ENCODE measurements at places on chromosomes 11 and 22.

DNA sequence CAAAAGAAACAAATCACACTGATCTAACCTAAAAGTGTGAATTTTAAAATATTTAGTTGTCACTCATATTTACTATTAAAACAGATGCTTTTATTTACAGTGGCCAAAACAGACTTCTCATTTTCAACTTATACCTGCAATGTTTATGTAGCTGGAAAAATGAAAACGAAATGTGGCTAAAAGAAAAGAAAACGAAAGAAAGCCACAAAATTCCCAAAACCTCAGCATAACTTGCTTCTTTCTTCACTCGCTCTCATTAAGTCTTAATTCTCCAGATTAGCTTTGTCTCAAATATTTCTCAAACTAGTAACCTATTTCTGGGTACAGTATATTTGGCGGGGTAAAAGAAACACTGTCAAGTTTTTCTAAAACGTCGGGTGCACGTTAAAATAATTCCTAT lies 693 bp downstream of the CSTF3 start:
- DNase-seq = no peak

GRCh38 chr11:88535916-88536547 lies 198.5 kb upstream of the CTSC start:
- DNase-seq = no peak

- no peak for DNase-seq
Measured at GRCh38 chr11:110123003-110123402, 29.8 kb downstream of the ZC3H12C start.

- DNase-seq = no peak
Measured at GRCh38 chr11:12506404-12506921, 129.1 kb downstream of the PARVA start.

DNA sequence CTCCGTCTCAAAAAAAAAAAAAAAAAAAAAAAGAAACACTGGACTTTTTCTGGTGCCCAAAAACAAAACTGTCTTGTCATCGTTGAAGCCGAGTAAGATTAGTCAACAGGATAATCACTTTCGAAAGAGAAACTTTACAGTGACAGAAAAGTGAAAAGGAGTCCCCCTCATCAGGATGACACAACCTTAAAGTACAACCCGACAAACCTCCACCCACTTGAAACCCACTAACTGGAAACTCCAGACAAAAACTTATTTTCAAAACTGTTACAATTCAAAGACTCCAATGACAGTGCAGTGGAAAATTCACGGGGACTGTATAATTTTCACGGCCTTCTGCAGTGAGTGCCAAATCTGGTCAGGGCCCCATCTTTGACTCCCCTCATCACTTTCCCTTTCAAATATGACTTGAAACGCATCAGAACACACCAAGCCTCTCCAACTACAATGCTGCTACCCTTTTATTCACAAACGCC lies 1.3 kb downstream of the DENND5A start:
- DNase-seq = peak; percentile 54

DNA sequence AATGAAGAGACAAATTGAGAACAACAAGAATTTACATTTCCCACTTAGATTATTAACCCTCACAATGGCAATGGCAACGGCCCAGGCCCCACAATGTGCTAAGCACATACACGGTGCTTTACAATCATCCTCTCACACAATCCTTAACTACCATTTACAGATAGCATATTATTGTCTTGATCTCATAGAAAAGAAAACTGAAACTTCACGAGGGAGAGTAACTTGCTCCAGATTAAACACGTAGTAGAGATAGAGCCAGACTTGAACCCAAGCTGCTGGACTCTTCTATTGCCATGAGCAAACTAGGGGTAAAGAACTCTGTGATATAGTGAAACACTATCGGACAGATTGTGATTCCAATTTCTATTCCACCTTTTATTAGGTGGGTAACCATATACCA lies 665.1 kb downstream of the DLG2 start:
- no peak for DNase-seq

GRCh38 chr11:30585125-30585891 lies 845 bp downstream of the MPPED2 start:
- DNase-seq = no peak

DNA sequence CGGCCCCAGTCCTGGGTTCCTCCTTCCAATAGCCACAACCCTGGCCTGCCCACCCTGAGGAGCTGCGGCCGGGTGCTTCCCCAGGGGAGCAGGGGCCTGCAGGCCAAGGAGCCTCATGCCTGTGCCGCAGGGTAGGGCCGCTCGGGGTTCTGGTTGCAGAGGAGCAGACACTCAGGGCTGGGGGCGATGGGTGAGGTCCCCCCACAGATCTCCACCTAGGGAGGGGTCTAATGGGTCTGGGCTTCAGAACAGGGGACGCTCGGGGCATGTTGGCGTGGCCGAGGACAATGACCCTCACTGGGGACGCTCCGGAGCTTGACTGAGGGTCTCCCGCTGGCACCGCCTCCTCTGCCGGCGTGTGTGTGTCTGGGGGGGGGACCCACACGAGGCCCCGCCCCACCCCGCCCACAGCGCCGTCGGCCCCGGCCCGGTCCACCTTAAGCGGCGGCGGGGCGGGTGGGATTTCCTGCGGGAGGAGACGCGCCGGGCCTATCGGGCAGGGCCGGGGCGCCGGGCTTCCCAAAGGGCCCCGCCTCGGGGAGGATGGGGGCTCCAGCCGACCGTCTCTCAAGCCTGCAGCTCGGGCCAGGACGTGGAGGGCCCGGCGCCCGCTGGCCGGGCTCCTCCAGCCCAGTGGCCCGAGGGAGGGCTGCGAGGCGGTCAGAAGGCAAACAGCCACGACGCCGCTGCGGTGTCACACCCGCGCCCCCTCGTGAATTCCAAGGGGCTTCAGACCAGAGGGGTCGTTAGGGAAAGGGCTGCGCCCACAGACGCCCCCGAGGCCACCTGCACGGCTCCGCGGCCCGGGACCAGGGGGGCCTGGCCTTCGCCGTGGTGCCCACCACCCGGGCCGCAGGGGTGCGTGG lies 640 bp upstream of the ZDHHC8 start:
- peak; percentile 82 for DNase-seq

GRCh38 chr22:39429916-39430575 lies 26.8 kb upstream of the MGAT3 start:
- no peak for DNase-seq

DNA sequence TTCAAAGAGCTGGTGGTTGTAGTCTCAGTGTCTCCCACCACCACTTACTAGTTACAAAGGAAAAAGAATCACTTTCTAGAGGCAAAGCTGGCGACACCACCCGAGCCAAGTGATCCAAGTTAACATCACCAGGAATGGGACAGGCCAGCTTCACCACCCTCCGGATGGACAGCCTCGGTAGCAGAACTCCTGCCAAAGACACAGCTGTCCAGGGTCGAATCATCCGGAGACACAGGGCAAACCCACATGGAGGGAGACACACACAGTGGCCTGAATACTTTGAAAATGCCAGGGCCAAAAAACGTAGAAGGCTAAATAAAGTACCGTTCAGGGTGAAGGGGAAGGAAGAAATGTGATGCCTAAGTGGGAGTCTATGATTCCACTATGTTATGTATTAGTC lies 33.1 kb downstream of the KCNQ1 start:
- DNase-seq = no peak

GRCh38 chr11:95267601-95268213 lies 36.7 kb upstream of the SESN3 start:
- no peak for DNase-seq

GRCh38 chr11:350723-351255 lies 18.5 kb upstream of the B4GALNT4 start:
- DNase-seq = no peak

GRCh38 chr11:18726040-18726439 lies at the start of gene IGSF22:
Gene IGSF22 (minus strand): TSS chr11:18726188. CDS start chr11:18724236, 1,952 bp downstream.
- DNase-seq = no peak

DNA sequence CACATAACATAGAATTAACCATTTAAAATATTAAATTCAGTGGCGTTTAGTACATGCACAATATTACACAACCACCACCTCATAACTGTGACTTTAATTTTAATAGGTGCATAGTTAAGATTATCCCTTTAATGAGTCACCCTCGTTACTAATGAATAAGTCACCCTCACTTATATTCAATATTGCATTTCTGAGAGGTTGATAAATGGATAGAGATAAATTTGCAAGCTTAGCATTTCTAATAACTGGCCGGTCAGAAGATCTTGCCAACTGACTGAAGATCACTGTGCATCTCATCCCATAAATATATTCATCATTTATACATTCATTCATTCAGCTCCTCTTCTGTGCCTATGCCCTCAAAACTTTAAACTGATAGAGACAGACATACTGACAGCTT lies 243.7 kb downstream of the TTC28 start:
- no peak for DNase-seq

DNA sequence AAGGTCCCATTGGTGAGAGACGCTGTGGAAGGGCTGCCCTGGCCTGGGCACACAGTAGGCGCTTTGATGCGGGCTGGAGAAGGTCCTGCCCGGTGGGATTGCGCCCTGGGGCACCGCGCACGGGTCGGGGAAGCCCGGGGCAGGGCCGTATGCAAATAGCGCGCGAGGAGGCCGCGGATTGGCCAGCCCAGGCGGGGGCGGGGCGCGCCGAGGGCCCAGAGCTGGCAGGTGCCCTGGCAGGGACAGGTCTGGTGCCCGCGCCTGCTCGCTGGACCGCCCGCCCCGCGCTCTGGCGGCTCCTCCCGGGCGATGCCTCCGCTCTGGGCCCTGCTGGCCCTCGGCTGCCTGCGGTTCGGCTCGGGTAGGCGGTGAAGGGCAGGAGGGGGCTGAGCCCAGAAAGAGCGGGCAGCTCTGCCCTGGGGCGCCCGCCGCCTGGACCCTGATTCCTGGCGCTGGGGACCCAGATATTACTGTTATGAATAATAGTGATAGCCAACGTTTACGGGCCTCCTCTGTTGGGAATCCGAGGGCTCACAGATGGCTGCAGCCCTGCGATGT lies at the start of gene UPK3A:
Gene UPK3A (plus strand): TSS at position 245 of the 558 bp plus-strand sequence. CDS start 65 bp downstream, at position 310.
- DNase-seq = peak; percentile 57

DNA sequence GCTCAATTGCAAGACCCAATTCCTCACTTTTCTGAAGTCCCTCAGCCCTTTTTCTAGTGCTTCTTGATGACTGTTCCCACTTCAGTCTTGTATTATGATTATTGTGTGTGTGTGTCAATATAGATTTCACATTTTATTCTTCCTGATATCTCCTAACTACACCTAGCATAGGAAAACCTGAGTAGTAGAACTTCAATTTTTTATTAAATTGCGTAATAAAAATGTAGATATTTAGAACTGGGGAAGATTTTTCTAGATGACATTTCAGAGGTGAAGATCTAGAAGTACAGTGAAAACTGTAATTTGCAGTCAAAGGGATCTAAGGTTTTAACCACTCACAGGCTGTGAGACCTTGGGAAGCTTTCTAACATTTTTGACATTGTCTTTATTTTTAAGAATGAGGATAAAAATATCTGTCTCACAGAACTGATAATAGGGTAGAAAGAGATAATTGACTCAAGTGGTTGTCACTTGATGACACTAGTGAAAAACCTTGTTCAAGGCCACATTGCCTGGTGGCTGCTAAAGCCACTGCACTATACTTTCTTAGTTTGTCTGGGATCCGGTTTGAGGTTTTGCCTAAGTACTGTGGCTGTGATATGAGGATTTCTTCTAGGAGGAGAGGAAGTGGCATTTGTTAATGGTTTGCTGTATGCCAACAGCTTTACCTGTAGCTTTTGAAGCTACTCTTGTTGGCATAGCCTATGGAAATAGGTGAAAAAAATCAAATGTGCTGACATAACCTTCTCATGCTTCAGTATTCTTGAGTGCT lies 32.2 kb upstream of the SESN3 start:
- no peak for DNase-seq

GRCh38 chr11:31786996-31787685 lies 24.0 kb downstream of the PAX6 start:
- DNase-seq = no peak

- DNase-seq = no peak
Measured at GRCh38 chr11:11505190-11505589, 116.6 kb downstream of the GALNT18 start.

DNA sequence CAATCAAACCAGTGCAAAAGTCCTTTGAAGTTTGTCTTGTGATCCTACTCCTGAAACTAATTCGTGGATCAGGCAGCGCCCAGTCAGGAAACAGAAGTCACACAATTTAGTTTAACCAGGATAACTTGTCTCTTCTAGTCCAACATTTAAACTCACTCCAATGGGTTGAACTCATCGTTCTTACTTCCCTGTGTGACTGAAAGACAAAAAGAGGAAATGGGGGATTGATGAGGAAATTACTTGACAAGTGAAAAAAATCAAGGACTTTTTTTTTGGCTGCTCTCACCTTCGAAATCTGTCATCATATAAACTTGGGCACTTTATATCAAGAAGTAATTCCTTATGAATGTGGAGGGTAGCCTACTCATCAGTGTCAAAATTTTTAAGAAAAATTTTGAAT lies 78.4 kb downstream of the HSD17B12 start:
- no peak for DNase-seq

- DNase-seq = no peak
Measured at GRCh38 chr22:43666457-43666856, 145.6 kb downstream of the EFCAB6 start.

- no peak for DNase-seq
Measured at GRCh38 chr11:26949846-26950245, 44.1 kb upstream of the FIBIN start.

- DNase-seq = no peak
Measured at GRCh38 chr22:25091458-25091857, 108.2 kb upstream of the CRYBB3 start.

DNA sequence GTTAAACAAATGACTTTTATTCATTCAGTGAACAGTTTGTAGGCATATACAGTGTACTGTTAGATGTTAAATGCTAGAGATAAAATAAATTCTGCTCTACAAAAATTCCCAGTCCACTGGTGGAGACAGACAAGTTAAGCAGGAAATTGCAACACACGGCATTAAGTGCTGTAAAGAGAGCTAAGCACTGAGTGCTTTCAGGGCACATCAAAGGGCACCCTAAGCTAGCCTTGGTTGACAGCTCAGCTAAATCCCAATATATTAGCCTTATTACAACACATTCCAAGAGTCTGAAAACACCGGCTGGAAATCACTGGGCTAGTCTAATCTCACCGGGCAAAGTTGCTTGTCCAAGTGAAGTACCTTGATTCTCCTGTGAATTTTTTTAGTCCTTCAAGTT lies 55.1 kb downstream of the NOX4 start:
- no peak for DNase-seq

DNA sequence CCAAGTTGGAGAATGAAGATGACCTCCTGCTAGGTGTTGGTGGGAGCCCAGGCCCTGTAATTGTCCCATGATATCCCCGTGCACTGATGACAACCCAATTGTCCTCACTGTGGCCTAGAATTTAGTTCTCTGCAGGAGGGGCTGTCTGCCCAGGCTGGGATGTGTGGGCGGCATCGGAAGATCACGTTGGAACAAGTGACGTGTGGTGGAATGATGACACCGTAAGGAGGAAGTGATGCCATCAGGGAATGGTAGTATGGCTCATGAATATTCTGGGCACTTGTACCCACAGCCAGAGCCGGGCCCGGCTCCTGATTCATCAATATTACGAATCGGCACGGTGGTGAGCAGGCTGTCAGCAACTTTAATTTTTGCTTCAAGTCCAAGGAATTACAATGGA lies 111.6 kb downstream of the MIAT start:
- DNase-seq = no peak

- DNase-seq = no peak
Measured at GRCh38 chr11:116123739-116124138, 619.5 kb upstream of the CADM1 start.
